Activated T-helper 17 cell treated with anti-CD3 and anti-CD28 coated beads, Interleukin-2, amount 50 U/mL, for 72 hours (primary cell): ENCODE measurements at places on chromosomes 5 and 9.

GRCh38 chr9:76502746-76503145, 43.8 kb downstream of the GCNT1 start:
- H3K27ac ChIP-seq: no peak overlapping the region
- no peak for ATAC-seq
- no peaks in the 10 kb centered on the region for H3K27me3 ChIP-seq

DNA sequence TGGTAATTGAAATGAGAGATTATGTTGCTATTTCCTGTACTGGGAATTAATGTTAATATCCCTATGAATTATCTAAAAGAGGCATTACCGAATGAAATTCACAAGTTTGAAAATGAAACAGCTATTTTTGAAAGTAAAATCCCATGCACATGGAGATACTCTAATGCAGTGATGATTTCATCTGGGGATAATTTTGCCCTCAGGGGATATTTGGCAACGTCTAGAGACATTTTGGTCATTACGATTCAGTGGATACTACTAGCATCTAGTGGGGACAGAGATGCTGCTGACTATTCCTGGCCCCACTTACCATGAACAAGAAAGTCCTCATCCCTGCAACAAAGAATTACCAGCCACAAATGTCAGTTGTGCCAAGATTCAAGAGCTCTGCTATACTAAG, 500.9 kb downstream of the EFNA5 start:
- H3K36me3 ChIP-seq: no peaks in the 10 kb centered on the region
- H3K27ac ChIP-seq: no peak overlapping the region
- no peak for ATAC-seq

GRCh38 chr5:14909369-14909768, 37.8 kb upstream of the ANKH start:
- no peak overlapping the region for H3K27ac ChIP-seq
- H3K27me3 ChIP-seq: no peaks in the 10 kb centered on the region
- ATAC-seq: no peak
- H3K36me3 ChIP-seq: no peaks in the 10 kb centered on the region

DNA sequence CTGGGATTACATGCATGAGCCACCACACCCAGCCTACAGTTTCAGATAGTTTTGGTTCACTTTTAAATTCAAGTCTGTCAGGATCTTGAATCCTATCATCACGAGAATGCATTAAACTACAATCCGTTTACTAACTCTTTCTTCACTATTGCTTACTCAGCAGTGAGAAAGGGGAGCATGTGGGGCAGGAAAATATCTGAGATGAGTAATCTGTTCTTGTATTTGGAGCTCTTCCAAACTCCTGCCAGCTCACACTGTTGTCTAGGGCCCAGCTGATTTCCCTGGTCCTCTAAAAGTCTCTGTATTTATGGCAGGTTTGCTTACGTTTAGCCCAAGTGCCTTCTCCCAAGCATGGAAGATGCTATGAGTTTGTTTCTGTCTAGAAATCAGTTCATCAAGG, 152.2 kb downstream of the FGF18 start:
- H3K4me1 ChIP-seq: no peaks in the 10 kb centered on the region
- no peak for ATAC-seq
- peaks cover 21% of the 10 kb centered on the region for H3K27me3 ChIP-seq
- H3K36me3 ChIP-seq: no peaks in the 10 kb centered on the region

- no peaks in the 10 kb centered on the region for H3K27me3 ChIP-seq
- H3K4me1 ChIP-seq: no peaks in the 10 kb centered on the region
- H3K4me3 ChIP-seq: no peak overlapping the region
- H3K27ac ChIP-seq: no peak overlapping the region
- no peak for ATAC-seq
Observed at GRCh38 chr9:123169926-123170325, 98.5 kb downstream of the STRBP start.

- H3K4me1 ChIP-seq: no peaks in the 10 kb centered on the region
- H3K4me3 ChIP-seq: no peak overlapping the region
- no peak for ATAC-seq
- peaks cover 24% of the 10 kb centered on the region for H3K36me3 ChIP-seq
- H3K27ac ChIP-seq: no peak overlapping the region
Observed at GRCh38 chr5:64835266-64835665, 66.5 kb downstream of the CWC27 start.

DNA sequence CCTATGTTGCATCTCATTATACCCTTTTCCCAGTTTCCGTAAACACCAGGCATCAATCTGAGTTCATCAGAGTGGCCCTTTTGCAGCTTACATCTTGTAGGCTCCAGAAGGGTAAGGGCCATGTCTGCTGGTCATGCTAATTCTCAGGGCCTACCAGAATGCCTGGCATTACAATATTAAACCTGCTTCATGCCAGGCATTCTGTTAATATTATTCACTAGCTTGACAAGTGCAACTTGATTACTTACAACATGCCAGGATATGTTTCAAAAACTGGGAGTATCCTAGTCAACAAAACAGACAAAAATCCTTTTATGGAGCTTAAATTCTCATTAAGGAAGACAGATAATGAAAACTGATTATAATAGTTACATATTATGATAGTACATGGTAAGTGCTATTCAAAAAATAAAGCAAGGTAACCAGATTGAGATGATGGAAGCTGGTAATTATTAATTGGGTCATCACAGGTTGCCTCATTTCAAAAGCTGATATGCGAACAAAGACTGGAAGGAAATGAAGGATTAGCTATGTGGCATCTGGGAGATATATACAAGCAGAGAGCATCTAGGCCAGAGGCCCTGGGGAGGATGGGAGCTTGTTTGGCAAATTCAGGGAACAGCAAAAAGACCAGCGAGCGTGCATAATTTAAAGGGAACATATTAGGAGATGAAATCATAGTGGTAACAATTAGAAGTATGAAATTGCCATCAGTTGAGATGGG, 406.3 kb downstream of the DMRT2 start:
- peaks cover 10% of the 10 kb centered on the region for H3K27me3 ChIP-seq
- no peak overlapping the region for H3K4me3 ChIP-seq
- no peak overlapping the region for H3K27ac ChIP-seq

DNA sequence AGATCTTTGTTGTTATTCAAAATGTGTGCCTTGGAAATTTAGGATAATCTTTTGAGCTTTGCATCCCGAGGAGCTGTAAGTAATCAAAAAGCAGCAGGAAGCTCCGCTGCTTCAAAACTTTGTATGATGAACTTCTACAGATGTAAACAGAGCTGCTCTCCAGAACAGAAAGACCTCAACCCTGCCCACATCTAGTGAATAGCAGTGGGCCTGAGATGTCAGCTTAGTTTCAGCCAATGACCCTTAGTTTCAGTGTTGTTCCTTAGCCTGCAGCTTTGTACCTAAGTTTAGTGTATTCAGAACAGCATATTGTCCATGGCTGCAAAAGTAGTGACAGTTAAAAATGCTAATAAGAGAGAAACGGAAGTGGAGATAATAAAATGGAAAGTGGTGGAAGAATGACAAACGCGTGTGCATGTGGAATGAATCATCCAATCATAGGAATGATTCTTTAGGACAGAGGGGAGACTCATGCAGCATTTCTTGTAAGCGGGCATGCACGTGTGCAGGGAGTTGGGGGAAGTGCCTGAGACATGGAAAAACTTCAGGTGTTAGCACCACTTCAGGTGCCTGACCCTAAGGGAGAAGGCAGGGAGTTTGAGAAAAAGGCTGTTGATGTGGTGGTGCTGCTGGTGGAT, 24.9 kb downstream of the SNX24 start:
- ATAC-seq: no peak
- H3K27ac ChIP-seq: peak overlapping the region; percentile 35
- H3K4me1 ChIP-seq: peaks cover 6% of the 10 kb centered on the region
- H3K36me3 ChIP-seq: no peaks in the 10 kb centered on the region

DNA sequence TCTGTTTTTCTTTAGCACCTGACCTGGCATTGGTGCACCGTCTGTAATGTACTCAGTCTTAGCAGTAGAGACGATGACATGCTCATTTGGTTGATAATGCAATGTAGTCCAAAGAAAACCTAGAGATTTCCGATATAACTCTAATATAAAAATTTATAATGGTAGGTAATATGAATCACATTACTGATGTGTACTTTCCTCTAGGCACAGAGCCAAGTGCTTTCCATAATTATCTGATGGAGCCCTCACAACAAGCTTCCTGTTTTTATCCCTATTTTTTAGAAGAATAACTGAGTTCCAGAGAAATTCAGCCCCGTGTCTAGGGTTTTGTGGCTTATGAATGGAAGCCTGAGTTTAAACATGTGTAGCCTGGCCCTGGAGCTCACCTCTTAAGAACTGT, 53.7 kb downstream of the KDM4C start:
- ATAC-seq: no peak
- H3K4me3 ChIP-seq: no peak overlapping the region
- H3K36me3 ChIP-seq: peaks cover 66% of the 10 kb centered on the region
- H3K27me3 ChIP-seq: no peaks in the 10 kb centered on the region
- H3K4me1 ChIP-seq: peaks cover 4% of the 10 kb centered on the region

- H3K27ac ChIP-seq: no peak overlapping the region
- no peaks in the 10 kb centered on the region for H3K4me1 ChIP-seq
- no peaks in the 10 kb centered on the region for H3K36me3 ChIP-seq
- ATAC-seq: no peak
- H3K27me3 ChIP-seq: no peaks in the 10 kb centered on the region
Observed at GRCh38 chr9:9996259-9996658, 616.5 kb downstream of the PTPRD start.

DNA sequence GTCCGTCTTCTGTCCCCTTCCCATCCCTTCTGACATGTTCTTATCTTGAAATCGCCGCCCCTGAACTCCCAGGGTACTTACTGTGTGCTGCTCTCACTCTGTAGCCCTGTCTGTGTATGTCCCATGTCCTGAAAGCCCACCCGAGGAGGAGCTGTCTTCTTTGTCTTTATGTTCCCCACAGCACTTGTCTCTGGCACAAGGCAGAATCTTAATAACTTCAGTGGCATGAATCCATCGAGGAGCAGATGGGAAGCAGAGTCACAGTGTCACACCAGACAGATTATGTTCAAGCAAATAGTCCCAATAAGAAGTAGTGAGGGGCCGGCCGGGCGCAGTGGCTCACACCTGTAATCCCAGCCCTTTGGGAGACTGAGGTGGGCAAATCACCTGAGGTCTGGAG, 29.7 kb upstream of the LTC4S start:
- H3K4me3 ChIP-seq: no peak overlapping the region
- peaks cover 36% of the 10 kb centered on the region for H3K4me1 ChIP-seq
- ATAC-seq: no peak
- H3K36me3 ChIP-seq: peaks cover 48% of the 10 kb centered on the region

DNA sequence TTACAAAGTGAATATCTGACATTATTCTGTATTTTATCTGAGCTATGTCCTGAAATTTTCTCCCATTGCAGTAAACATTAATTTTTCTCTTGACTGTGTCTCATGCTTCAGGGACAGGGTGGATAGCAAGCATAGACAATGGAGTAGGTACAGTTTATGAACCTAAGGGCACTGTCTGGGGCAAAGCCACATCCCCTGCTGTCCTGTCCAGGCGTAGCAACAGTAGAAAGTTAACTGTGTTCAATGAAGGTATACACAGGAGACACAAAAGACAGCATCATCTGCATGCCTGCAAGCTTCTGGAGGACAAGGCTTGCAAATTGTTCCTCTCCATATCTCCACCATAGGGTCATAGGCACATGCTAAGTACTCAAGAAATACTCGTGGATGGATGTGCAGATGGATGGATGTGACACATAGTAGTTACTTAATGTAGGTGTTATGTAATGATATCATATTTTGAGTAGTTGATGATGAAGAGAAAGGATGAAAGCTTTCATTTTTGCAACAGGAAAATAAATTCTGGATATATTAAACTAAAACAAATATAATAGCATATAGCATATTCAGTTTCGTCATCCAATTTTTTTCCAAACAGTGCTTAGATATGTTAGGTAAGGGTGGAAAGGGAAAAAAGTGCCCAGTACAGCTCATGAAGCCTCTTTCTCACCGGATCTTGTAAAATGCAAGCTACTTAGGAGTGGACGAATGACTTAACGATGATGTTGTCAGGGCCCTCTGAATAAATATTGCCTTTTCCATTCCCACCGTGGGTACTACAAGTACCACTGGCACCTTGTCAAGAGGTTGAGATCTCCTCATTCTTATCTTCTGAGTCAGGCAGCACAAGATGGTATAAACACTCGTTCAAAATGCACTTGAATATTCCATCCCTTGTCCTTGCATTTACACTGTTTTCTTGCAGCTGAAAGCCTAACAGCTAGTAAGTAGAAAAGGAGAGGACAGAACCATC, 19.9 kb upstream of the ZSWIM6 start:
- no peak overlapping the region for H3K4me3 ChIP-seq
- H3K27me3 ChIP-seq: peaks cover 15% of the 10 kb centered on the region
- no peaks in the 10 kb centered on the region for H3K36me3 ChIP-seq
- no peak overlapping the region for H3K27ac ChIP-seq

DNA sequence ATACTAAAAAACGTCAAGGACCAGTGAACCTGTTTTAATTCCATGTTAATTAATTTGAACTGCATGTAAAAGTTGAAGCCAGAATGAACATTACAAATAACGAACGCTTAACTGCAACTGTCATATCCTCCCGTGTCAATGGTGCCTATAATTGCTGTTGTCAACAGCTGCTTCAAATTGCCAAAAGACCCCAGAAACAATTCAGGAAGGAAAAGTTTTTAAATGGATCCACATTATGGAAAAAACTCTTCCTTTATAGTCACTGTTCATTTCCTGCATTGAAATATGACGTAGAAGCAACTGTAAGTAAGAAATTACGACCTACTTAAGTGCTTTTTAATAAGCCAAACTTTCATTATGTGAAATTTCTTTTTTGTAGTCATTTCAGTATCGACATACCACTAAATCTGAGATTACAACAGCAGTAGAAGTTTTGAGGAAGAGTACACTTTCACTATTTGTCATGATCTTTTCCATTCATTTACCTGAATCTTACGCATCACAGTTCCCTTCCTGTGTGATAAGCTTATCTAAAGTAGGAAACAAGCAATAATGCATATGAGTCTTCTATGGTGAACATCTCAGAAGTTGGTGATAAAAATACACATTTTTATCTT, 37.8 kb downstream of the MEF2C start:
- peaks cover 4% of the 10 kb centered on the region for H3K27me3 ChIP-seq
- peak; percentile 85 for ATAC-seq
- no peak overlapping the region for H3K4me3 ChIP-seq
- no peak overlapping the region for H3K27ac ChIP-seq

DNA sequence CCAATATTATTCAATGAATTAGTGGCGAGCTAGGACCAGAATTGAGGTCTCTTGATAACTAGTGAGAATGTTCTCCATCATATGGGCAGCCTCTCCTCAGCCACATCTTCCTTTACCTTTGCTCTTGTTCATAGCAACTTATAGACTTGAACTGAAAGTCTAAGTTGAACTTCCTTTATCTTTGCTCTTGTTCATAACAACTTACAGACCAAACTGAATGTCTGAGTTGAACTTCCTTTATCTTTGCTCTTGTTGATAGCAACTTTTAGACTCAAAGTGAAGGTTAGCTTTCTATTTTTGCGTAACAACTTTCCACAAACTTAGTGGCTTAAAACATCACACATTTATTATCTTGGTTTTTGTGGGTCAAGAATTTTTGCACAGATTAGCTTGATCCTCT, 146.4 kb upstream of the C9orf72 start:
- no peak for ATAC-seq
- no peak overlapping the region for H3K27ac ChIP-seq
- no peaks in the 10 kb centered on the region for H3K36me3 ChIP-seq
- no peaks in the 10 kb centered on the region for H3K4me1 ChIP-seq

GRCh38 chr5:53929570-53929969, 369.1 kb downstream of the NDUFS4 start:
- no peak overlapping the region for H3K4me3 ChIP-seq
- H3K27ac ChIP-seq: no peak overlapping the region
- H3K36me3 ChIP-seq: no peaks in the 10 kb centered on the region
- peaks cover 4% of the 10 kb centered on the region for H3K4me1 ChIP-seq
- H3K27me3 ChIP-seq: no peaks in the 10 kb centered on the region
